AG08395 (cell line): ENCODE measurements at places on chromosomes 2 and 18.

DNA sequence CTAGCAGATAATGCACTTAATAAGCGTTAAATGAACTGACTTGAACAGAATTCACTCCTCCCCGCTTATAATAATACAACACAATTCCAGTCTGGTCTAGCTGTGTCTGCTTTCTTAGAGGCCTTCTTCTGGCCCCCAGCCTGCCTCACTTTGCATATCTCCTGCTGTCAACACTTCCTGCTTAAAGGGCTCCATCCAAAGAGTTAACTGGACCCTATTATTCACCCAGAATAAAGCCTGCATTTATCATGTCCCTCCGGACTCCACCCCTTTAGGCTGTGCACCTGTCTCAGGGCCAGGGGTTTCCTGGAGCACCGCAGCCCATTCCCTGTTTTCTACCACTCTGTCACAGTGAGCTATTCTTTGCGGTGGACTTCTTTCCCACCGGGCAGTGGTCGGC, 292.8 kb upstream of the FBXO11 start:
- no peak for DNase-seq

DNA sequence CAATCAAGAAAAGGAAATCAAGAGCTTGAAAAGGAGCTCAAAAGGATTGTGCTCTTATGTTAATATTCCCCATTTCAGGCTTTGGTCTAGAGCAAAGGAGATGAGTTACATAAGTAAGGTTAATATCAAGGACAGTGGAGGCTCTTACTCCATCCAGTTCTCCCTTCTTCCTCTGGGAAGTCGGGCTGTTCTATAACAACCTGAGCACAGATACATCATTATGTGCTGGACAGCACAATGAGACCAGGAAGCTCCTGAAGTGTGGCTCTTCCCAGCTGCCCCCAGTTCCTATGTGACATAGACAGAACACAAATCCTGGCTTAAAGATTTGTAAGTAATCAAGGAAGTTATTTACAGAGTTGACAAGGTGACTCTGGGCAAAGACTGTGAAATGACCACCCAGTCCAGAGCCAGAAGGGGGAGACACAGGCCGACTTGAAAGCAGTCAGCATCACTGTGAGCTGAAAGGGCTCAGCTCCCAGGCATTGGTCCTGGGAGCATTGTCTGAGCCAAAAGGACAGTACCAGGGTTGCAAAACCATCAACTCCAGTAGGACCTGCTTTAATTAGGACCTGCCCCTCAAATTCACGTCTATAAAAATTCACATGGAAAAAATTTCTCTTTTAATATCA, 917.6 kb upstream of the ACVR2A start:
- DNase-seq = peak; percentile 81

DNA sequence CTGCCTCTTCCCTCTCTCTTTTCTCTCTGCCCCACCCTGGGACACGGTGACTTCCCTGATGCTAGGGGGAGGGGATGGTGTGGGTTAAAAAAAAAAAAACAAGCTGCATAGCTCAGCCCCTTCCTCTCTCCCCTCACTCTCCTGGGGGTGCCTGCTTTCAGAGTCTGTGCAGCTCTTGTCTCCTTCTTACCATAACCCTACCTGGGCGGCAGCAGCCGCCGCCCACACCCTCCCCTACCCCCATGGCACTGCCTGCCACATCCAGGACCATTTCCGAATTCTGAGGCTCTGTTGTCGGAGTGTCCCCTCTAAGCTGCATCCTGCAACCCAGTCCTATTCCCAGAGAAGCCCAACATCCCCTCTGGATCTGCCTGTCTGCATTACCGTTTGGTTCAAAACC, 16.0 kb downstream of the TTC32 start:
- no peak for DNase-seq

GRCh38 chr2:185012643-185013042, 414.3 kb downstream of the ZNF804A start:
- no peak for DNase-seq

DNA sequence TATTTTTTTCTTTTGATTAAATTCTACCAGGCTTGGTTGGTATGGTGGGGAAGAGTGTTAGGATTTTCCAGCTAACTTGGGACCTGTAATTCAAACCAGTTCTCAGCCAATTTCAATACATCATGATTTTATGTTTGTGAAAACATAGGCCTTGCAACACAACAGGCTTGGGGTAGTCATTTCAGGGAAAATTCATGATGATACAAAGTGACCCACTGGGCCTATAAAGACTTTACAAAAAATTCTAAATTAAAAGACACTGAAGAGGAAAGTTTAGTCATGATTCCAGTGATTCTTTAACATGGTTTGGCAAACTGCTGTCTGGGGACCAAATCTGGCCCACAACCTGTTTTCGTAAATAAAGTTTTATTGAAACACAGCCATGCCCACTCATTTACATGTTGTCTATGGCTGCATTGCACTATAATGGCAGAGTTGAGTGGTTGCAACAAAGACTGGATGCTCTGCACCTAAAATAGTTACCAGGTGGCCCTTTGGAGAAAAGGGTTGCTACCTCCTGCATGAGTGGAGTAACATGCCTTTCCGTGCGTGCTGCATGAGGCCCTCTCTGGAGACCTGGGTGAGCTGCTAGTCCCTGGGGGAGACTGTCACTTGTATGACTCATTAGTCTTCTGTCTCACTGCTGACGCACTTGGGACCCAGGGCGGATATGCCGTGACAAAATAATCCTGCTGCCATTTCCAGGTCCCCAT, 73.6 kb downstream of the NPAS2 start:
- no peak for DNase-seq

GRCh38 chr2:203673933-203674332, 32.5 kb upstream of the CD28 start:
- peak; percentile 68 for DNase-seq

DNA sequence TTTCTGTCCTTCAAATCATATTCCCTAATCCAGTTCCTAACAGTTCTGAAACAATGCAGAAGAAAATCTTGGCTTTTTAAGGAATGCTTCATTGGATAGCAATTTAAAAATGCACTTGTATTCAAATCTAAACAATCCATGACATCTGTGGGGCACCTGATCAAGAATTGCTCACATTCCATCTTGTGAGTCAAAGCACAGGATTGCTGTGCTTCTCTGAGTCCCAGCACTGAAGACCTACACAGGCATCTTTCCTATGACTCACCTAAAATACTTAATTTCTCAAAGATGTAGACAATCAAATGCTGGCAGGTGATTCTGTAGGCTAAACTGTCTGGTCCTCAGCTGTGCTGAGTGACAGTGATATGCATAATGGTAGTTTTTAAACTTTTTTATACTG, 10.1 kb upstream of the ATP8B1 start:
- DNase-seq = peak; percentile 87

DNA sequence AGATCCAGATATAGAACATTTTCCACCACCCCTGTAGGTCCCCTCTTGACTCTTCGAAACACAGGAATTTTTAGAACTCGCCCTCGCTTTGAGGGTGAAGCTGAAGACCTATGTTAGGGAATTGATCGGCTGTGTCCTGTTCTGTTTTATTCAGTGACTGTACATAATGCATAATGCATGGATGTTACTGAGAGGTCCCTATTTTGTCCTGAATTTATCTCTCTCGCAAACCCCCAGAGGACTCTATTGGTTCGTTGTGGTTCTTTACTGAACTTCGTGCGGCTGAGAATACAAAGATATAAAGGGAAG, 431 bp upstream of the EIF5B start:
- DNase-seq = no peak

GRCh38 chr18:53458944-53459580, 765.4 kb downstream of the MBD2 start:
- DNase-seq = no peak
